ELR (cell line): ENCODE measurements at places on chromosomes 7 and 10.

DNA sequence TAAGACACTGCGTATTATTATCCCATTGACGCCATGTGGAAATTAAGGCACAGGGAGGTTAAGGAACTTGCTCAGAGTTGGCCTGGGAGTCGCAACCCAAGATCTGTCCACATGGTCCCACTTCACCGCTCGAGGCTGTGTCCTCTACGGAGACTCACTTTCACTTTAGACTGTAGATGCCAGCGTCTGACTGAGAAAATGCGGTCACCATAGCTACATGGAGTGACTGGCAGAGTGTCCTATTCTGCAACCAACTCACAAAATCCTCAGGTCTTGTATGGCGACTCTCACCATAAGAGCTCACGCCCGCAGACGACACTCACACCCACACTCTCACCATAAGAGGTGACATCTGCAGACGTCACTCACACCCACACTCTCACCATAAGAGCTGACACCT lies 257.9 kb downstream of the PTPRN2 start:
- DNase-seq = no peak

DNA sequence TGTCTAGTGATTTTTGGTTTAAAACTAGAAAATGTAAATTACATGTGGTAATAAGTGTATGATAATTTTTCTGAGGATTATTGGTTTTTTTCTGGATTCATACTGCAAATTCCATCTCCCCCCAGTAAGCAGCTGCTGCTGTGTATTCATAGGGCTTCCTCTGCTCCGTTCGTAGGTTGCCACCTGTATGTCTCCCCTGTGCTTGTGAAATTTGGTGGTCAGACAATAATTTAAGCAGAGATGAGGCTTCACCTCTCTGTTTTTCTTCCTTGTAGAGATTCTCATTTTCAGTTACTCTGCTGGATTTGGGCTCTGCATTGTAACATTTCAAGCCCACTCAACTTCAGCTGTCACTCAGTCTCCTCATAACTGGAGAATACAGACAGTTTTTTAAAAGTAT lies 50.9 kb downstream of the FOXI2 start:
- DNase-seq = no peak

DNA sequence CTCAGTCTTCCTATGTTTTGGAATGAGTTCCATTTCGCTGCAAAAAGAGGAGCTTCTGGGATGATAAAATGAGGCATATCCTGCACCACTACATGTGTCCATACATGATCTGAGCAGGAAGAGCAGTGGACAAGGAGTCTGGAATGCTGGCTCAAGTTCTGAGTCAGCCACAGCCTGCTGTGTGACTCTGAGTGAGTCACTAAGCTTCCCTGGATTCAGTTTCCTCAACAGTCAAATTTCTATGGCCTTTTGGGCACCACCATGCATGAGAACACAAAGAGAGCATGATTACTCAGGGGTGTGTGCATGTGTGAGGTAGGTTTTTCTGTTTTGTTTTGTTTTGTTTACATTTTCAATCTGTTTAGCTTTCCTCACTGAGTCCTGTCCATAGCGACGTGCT lies 254.6 kb downstream of the ANKRD30A start:
- DNase-seq = peak; percentile 28

DNA sequence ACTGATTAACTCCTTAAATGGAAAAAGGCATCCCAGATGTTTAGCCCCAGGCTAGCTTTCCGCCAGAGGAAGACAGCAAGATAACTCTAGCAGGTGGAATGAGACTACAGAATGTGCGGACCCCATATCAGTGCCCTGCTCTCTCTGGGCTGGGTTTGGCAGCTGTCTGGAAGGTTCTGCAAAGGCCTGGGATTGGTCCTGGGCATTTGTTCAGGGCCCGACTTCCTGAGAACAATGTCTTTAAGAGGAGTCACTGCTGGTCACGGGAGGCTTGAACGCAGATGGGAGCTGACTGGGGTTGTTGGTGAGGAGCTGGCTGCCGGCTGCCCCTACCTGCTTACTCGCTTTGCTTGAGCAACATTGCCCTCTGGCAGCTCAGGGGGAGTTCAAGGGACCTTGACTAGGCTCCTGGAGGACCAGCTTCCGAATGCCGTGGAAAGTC lies 130.6 kb upstream of the BTBD16 start:
- DNase-seq = peak; percentile 80

DNA sequence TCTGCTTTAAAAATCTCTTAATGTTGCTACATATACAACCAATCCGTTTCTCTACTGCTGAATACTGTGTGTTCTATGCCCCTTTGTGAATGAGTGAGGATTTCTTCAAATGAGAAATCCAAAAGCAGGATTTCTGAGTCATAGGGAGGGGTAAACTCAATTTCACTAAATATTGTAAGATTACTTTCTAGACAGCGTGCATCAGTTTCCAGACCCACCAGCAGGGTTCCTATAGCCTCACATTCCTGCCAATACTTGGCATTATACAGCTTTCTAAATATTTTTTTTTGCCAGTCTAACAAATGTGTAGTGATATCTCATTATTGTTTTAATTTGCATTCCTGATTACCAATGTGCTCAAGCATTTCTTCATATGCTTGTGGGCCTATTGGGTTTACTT lies 35.5 kb downstream of the GPR158 start:
- no peak for DNase-seq

- DNase-seq = no peak
Observed at GRCh38 chr10:23422003-23422411, 16.9 kb upstream of the OTUD1 start.

GRCh38 chr7:4386190-4386589 lies 295.9 kb upstream of the FOXK1 start:
- no peak for DNase-seq

GRCh38 chr10:124389613-124390361 lies 28.9 kb downstream of the OAT start:
- no peak for DNase-seq

DNA sequence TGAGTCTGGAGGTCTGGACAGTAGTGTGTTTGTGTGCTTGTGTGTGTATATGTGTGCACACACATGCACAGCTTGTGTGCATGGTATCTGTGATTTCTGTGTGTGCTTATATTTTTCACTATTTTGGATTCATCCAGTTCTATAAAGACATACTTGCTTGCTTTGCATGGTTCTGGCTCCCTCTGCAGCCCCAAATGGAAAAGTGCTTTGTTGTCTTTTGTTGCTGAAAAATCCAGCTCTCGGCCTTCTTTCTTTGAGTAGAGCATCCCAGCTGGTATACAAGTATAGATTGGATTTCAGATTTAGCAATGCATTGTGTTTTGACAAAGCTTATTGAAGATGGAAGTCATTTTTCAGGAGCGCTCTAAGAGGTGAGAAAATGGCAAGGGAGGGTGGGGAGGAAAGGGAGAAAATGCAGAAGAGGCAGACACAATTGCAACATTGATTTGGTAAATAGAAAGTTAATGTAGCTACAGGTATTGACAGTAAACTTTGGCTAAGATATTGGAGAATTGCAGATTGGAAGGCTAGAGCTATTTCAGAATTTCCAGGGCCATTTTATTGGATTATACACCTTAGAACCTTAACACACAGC lies 333.9 kb downstream of the AUTS2 start:
- DNase-seq = no peak

DNA sequence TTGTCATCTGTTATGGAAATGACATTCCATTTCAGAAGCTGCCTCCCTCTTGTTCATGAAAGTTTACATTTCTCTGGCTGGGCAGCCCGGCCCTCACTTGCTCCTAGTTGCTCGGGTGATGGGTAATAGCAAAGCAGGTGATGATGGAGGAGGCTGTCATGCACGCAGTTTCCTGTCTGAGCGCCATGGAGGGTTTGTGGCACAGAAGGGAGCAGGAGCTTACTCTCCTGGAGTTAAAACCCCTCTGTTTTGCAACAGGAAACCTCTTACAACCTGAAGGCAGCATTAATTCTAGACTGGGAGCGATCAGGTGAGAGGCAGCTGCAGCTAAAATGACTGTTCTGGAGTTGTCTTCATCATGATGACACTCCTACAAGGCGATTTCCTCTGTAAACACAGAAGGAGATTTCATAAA lies 34.1 kb upstream of the MKI67 start:
- no peak for DNase-seq

- no peak for DNase-seq
Observed at GRCh38 chr10:104304927-104305326, 33.3 kb downstream of the ITPRIP start.

- DNase-seq = no peak
Observed at GRCh38 chr7:138429577-138430250, 30.3 kb upstream of the TRIM24 start.

DNA sequence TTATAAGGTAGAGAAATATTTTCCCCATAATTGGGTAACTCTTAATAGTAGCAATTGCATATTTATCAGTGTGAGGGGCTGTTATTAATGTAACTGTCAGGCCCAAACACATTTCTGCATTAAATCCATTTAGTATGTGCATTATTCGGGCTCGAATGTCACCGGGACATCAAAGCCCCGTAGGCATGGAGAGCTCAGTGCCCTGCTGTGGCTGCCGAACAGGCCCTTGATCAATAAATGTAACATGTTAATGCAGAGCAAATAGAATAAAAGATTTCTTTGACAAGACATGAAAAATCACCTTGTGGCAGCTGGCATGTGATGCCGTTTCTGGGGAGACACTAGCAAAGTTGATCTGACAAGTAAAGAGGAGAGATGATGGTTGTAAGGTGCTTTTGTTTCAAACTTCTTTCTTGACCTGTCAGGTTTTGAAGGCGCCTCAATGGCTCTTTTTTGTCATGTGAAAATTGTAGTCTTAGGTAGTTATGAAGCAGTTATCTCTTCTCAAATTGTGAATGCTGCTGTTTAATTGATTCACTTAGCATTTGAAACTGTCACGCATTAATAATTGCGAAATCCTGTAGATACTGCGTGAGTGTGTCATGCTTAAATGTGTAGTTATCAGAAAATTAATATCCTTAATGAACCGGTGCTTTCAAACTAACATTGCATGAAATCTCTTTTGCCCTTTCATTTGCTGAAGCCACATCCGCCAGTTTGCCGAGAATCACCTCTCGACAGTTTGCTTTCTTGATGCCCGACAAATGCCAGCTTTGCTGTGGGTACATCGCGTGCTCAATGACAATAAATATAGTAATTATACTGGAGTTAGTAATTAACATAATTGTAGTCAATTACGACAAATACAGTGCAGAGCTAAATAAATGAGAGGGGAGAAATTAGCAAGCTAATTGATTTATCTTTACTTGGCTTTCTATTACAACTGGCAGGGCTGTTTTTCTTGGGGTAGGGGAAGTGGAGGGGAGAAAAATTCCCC lies 19.5 kb downstream of the LRMDA start:
- no peak for DNase-seq

- DNase-seq = no peak
Observed at GRCh38 chr7:71429083-71429482, 297.1 kb downstream of the GALNT17 start.

DNA sequence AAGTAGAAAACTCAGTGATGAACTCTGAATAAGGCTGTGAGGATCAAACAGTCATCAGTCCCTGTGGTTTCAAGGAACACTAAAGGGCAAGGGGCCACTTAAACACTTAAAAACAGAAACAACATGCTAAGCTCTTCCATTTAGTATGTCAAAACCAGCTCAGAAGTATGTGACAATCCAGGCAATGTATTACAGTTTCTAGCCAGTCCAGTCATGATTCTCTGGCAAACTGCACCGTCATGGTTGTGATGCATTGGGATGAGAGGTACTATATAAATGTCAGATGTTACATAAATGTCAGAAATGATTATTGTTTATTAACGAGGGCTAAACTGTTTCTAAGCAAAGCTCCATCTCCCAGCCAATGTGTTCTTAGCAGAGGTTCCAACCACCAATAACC lies 4.7 kb upstream of the CREB5 start:
- peak; percentile 36 for DNase-seq

DNA sequence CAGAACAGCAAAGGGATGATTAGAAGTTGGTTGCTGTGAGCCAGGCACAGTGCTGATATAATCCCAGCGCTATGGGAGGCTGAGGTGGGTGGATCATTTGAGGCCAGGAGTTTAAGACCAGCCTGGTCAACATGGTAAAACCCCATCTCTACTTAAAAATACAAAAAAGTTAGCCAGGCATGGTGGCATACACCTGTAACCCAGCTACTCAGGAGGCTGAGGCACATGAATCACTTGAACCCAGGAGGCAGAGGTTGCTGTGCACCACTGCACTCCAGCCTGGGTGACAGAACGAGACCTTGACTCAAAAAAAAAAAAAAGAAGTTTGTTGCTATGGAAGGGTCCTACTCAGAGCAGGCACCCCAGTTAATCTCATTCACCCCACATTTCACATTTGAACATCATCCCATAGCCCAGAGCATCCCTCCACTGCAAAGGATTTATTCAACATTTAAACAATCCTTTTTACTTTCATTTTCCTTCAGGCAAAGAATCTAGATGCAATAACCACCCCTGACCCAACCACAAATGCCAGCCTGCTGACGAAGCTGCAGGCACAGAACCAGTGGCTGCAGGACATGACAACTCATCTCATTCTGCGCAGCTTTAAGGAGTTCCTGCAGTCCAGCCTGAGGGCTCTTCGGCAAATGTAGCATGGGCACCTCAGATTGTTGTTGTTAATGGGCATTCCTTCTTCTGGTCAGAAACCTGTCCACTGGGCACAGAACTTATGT lies 4.1 kb downstream of the IL6 start:
- DNase-seq = peak; percentile 97
